ENCODE measurements at places on chromosomes 5 and 9.

GRCh38 chr9:128523199-128523925, 18.8 kb downstream of the GLE1 start:
- DNase-seq: peak; percentile 55

DNA sequence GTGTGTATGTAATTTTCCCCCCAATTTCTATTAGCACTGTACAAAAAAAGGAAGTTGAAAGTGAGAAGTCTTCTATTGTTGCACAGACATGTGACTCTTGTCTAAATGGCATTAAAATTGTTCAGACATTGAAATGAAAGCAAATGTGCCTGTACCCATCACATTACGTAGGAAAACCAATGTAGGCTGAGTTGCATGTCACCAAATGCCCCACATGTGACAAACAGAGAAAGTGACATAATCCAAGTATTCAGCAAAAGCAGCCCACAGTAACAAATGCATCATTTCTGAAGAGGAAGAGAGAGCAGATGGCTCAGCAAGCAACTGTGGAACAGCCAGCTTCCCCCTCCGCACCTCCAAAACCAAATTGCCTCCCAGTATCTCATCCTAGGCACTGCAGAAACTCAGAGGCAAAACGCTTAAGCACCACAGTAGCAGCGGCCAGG, 161.5 kb upstream of the NR4A3 start:
- DNase-seq: peak; percentile 11

DNA sequence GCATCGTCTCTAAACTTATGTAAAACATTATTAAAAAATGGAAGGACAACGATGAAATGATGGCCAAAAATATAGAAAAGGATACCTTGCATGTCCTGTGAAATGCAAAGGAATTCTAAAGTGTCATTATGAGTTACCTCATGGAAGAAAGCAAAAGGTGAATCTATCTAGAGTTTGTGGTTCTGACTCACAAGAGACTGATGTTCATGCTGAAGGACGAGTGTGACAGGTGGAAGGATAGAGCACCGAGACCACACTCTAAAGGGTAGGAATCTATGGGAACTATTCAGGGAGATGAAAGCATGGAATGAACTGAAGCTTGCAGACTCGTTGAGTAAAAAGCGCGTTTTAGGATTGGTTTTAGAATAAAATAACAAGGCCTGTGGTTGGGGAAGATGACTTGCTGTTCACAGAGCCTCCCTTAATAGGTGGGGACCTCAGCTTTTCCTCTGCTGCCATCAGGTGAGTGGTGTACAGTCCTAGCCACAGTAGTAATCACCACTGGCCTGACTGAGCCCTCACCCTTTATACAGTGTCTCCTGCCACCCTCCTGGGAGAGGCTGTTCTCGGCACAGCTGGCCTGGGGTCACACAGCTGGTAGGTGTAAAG, 11.2 kb downstream of the TENT4A start:
- no peak for DNase-seq

GRCh38 chr9:8384091-8384490, 584.5 kb upstream of the DMAC1 start:
- peak; percentile 59 for DNase-seq

DNA sequence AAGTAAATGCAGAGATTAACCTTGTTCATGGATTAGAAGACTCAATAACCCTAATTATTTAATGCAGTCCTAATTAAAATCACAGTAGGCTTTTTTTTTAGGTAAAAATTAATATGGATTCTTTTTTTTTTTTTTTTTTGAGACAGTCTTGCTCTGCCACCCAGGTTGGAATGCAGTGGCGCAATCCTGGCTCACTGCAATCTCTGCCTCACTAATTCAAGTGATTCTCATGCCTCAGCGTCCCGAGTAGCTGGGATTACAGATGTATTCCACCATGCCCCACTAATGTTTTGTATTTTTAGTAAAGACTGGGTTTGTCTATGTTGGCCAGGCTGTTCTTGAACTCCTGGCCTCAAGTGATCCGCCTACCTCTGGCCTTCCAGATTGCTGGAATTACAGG, 40.6 kb downstream of the DENND4C start:
- DNase-seq: no peak

DNA sequence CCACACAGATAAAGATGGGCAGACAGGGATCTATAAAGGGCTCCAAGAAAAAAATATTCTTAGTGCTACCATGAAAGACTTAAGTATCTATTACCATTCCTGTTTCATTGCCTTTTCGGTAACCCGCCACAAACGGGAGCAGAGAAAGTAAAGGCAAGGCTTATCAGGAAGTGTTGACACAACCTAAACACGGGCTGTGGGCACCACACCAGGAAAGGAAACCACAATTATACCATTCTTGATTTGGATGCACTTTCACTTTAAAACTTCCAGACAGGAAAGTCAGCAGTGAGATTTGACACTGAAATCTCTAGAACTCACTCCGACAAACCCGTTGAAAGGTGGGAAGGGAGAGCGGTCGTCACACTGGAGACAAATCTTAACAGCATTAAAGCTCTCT, 6.5 kb downstream of the TLE1 start:
- no peak for DNase-seq

GRCh38 chr9:26750162-26750561, 142.4 kb downstream of the CAAP1 start:
- DNase-seq: no peak

GRCh38 chr9:121363622-121363961, 6.5 kb downstream of the STOM start:
- no peak for DNase-seq

DNA sequence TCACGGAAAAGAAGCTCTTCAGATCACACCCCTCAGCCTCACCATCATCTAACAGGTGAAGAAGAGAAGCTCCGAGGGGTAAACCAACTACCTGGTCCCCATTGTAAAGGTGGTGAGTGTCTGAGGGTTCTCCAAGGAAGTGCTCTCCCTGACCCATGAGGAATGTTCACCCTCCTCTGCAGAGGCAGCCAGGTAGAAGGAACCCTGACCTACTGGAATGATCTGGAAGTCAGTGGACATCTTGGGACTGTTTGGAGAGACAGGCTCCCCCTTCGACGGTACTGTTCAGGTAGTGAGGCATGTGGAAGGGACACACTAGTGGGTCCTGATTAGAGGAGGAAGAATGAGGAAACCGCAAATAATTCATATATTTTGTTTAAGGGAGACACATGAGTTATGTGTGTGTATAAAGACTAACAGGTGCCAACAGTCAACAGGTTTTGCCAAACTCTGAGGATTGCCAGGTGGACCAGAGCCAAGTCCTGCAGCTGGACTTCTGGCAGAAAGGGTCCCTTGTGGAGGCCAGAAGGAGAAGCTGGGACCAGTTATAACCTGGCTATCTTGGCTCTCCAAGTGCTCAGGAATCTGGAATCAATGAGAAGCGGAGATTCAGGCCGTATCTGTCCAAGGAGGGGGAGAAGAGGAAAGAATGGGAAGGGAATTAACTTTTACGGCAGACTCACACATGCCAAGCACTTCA, 3.0 kb upstream of the ZBTB34 start:
- DNase-seq: peak; percentile 45

DNA sequence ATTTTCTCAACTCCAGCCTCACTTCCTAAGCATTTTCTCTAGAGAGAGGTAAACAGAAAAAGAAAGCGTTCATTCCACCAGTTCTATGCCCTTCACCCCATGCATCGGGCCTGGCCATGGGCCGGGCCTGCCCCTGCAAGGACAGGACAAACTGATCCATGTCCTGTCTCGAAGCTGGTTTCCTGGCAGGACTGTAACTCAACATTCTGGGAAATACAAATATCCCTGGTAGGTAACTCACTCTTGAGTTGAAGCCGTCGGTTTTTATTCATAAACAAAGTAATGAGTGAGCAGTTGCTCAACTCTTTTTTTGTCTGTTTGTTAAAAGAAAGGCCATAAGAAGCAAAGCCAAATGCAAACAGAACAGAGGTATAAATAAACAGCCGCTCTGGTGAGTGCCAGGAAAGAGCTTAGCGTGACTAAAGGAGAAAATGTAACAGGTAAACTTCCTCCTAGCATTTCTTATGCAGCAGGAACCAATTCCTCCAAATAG, 64.4 kb upstream of the DNAH5 start:
- DNase-seq: no peak

DNA sequence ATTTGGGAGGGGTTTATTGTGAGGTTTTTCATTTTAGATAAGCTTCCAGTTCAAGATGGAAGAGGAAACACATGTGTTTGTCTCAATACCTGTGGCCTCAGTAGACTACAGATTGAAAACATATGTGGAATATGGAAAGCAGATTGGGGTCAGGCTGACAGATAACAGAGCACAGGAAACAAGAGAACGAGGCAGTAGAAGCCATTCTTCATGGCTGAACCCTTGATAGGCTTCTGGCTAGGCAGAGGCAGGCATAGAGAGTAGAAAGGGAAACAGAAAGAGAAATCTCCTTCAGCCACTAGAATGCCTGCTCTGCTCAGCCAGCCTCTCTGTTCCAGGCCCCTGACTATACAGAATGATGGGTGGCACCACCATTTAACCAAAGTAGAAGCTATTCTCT, 152.5 kb downstream of the MUSK start:
- DNase-seq: no peak

DNA sequence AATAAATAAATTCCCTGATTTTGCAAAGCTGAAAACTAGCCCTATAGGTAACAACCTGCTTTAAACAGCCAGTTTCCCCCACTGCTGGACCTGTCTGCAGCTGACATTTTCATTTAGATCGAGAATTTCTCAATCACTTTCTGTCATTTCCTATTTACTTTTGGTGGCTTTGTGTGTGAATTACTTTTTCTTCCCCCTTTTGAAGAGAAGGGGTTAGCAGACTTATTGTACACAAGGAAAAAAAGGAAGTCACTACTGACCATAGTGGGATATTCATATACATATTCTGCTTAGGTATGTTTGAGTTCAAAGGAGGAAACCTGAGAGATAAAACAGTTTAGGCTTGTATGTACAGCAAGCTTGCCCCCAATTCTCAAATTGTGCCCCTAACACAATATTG, 27.0 kb upstream of the IFNB1 start:
- no peak for DNase-seq

DNA sequence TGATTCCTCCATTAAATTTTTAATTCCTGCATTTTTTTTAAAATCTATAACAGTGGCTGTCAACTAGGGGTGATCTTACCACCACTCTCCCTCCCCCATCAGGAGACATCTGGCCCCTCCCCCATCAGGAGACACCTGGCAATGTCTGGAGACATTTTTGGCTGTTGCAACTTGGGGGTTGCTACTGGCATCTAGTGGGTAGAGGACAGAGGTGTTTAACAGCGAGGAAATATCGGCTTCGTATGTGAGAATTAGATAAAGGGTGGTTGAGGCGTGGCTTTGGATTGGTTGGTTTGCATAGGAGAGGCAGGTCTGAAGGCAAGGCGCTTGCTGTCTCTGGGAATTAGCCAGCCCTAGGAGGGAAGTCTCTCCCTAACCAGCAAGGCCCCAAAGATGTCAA, 10.5 kb downstream of the CDHR2 start:
- DNase-seq: no peak

- no peak for DNase-seq
Measured at GRCh38 chr5:53425687-53426511, 54.5 kb upstream of the FST start.

- no peak for DNase-seq
Measured at GRCh38 chr5:180086816-180087399, 15.3 kb upstream of the RNF130 start.

DNA sequence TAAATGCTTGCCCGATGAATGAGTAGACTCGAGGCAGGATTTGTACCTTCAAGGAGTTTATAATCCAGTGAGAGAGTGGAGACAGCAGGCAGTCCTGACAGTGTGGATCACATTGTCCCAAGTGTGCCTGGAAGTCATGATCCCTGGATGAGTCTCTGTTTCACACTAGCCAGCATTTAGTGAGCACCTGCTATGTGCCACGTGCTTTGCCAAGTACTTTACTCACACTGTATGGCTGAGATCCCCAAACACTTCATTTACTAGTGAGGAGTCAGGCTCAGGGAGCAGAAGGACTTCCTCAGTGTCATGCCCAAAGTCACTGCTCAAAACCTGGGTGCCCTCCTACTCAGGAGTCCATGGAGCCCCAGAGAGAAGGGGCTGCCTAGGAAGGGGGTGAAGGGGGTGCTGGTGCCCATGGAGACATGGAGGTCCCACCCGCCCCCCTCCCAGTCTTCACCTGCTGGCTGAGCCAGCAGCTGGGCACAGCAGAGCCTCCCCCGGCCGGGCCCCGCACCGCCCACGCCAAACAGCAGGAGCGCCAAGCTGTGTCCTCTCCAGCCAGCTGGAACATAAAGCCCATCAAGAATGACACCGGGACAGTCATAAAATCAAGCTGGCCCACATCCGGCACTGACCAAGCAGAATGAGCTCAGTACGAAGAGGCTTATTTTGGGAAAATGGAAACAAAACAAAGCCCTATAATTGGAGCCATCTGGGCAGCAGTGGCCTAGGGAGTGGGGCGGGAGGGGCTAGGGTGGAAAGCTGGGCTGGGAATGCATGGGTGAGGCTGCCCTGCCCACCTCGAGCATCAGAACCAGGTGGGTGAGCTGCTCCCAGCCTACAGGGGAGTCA, 10.6 kb downstream of the LAMC3 start:
- no peak for DNase-seq

All from hindlimb muscle (tissue), 1 donor.